ENCODE measurements at places on chromosomes 12 and 14. TPM values are rescaled to one million over a fixed set of nuclear protein-coding genes. Genes with fewer than 3 reads are reported as not detected.

Gene SLC8A3
- total RNA-seq, result 0.10 TPM

Gene KIF26A
- total RNA-seq, result 6.9 TPM

Gene MUCL1
- not detected for total RNA-seq

Gene INSM2
- total RNA-seq, result not detected

DNA sequence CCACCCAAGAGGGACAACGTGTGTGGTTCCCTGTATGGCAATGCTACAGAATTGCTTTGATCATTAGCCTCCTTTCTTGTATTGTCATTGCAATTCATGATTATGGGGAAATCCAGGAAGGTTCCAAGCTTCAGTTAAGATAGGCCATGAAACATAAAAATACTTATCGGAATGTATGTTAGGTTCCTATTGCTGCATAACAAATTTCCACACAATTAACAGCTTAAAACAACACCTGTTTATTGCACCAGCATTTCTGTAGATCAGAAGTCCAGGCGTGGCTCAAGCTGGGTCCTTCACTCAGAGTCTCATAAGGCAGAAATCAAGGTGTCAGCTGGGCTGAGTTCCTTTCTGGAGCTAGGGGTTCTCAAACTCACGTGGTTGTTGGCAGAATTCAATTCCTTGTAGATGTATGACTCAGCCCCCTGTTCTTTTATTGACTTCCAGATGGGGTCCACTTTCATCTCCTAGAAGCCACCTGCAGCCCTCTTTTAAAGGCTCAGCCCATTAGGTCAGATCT, 365.6 kb upstream of the TMPO start:
- DNase-seq, result no peak

- DNase-seq, result no peak
Measured at GRCh38 chr12:100643246-100643645, 69.8 kb downstream of the GAS2L3 start.

DNA sequence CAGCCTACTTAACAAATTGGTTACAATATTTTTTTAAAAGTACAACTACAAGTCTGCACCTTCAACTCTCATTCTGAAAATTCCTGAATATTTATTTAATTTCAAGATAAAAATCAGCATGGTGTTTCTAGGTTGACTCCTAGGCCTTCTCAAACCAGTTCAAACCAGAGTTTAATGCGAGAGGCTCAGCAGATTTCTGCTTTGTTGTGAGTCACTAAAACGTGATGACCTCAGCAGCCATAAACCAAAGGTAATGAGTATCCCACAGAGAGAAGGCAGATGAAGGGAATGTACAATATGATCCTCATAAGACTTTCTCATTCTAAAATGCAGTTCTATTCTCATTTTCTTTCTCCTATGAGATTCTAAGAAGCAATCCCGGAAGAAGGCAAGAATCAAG, 1.5 kb downstream of the PRDM4 start:
- DNase-seq, result no peak

- DNase-seq, result no peak
Measured at GRCh38 chr12:66537876-66538275, 141.0 kb downstream of the GRIP1 start.

- DNase-seq, result no peak
Measured at GRCh38 chr14:65290830-65291229, 121.7 kb upstream of the FUT8 start.

DNA sequence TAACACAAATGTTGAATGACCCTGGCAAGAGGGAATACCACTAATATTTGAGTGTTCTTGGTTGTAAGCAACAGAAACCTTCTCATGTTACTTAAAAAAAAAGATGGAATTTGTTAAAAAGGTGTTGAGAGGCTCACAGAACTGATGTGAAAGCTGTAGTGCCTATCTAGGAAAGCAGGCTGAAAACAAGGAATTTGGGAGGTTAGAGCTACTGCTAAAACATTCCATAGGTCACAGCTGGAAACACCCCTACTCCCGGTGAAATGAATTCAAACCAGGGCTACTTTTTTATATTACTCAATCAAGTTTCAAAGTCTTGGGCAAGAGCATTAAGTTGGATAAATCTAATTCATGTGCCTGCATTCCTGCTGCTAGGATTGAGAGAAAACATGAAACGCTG, 104.1 kb downstream of the SLC35F4 start:
- DNase-seq, result no peak

DNA sequence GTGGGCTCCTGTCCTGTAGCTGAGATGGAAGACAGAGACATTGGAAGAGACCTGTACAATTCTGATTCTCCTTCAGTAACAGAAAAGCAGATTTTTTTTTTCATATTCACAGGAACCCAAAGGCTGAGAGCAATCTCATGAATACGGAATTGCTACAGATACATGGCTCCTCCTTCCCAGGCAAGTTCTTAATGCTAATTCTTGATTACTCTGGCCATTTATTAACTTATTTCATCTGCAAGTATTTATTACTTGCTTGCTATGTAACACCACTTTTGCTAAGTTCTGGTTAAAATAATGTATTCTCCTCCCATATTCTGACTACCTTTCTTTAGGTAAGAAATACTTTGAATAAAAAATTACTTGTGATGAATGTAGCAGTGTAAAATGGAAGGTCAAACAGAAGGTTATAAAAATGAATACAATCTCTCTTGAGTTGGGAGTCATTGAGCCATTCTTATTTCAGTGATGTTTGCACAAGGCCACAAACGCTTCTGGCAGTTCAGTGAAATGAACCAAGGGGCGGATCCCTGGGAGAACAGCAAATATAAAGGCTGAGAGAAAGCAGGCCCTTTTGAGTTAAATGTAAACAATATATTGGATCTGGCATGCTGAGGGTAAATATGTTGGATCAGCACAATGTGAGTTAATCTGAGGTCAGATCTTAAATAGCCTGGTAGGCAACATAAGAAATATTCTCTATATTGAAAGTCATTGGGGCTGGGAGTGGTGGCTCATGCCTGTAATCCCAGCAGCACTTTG, 37.6 kb downstream of the MUCL1 start:
- DNase-seq, result no peak

- no peak for DNase-seq
Measured at GRCh38 chr14:21940887-21941856, 267.6 kb upstream of the OR4E1 start.

DNA sequence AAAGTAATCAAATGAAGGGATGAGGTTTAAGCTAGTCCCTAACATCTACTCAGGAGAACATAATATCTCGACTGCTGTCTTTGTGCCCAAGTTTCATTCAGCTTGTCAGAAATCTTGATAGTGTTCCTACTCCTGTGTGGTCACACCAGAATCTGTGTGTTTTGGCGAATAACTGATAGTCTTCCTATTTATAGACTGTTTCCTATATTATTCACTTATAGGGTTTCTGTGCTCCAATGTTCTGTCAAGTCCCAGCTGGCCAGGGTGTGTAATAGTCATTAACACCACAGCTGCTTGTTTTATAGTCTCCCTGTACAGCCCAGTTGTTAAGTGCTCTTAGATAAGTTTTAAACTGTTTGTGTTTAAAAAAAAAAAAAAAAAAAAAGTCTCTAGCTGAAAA, 45.9 kb downstream of the GPR135 start:
- DNase-seq, result no peak

- DNase-seq, result no peak
Measured at GRCh38 chr12:4169531-4169930, 104.0 kb upstream of the CCND2 start.

All from posterior vena cava (tissue), 2 donors.